ENCODE measurements at places on chromosomes 2 and 18. TPM values are rescaled to one million over a fixed set of nuclear protein-coding genes. Genes with fewer than 3 reads are reported as not detected.

Gene ICOS
- not detected for polyA plus RNA-seq

Gene RAX
- not detected for polyA plus RNA-seq

Gene NYAP2
- not detected for polyA plus RNA-seq

Gene UGT1A6
- polyA plus RNA-seq = not detected

Gene SCYGR5
- polyA plus RNA-seq = not detected

Gene FNDC4
- 19.0 TPM for polyA plus RNA-seq

Gene GKN2
- not detected for polyA plus RNA-seq

Gene TMEM178A
- polyA plus RNA-seq = 1.5 TPM

Gene SLC30A3
- polyA plus RNA-seq = 79.9 TPM

Gene CHRND
- polyA plus RNA-seq = not detected

Gene DAW1
- polyA plus RNA-seq = 1.2 TPM

Gene UGT1A10
- polyA plus RNA-seq = not detected

Gene MC5R
- not detected for polyA plus RNA-seq

Gene RUFY4
- not detected for polyA plus RNA-seq
